ENCODE measurements at places on chromosomes 13 and 19.

GRCh38 chr19:12946731-12947496 lies 1.3 kb downstream of the RAD23A start:
- DNase-seq: no peak

DNA sequence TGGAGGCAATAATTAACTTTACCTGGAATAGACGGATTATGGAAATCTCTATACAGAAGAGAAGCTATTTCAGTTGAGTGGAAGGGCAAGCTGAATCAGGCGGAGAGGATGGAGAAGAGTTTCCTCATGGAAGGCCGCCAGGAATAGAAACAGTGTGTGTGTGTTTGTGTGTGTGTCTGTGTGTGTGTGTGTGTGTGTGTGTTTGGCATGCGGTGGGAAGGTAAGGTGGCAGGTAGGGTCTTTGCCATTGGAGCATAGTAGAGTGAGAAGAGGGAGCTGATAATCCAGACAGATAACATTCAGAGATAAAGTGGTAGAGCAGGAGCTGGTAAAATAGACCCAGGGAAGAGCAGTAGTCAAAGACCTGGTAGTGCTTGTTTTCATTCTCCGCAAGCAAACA lies 9.2 kb upstream of the HS6ST3 start:
- no peak for DNase-seq

GRCh38 chr13:110854866-110855265 lies 60.0 kb downstream of the ANKRD10 start:
- DNase-seq: no peak

DNA sequence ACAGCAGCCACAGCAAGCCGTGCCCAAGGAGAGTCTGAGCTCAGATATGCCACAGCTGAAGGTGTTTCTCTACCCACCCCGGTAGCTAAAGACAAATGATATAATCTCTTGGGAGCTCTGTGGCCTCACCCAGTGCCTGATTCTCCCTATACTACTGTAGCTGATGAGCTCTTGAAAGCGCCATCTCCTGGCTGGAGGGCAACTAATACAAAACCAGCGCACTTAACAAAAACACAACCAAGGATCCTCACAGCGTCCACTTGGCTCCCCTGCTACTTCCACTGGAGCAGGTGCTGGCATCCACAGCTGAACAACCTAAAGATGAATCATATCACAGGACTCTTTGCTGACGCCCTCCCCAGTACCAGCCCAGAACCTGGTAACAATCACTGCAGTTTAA lies 1212.0 kb downstream of the PCDH17 start:
- DNase-seq: no peak

DNA sequence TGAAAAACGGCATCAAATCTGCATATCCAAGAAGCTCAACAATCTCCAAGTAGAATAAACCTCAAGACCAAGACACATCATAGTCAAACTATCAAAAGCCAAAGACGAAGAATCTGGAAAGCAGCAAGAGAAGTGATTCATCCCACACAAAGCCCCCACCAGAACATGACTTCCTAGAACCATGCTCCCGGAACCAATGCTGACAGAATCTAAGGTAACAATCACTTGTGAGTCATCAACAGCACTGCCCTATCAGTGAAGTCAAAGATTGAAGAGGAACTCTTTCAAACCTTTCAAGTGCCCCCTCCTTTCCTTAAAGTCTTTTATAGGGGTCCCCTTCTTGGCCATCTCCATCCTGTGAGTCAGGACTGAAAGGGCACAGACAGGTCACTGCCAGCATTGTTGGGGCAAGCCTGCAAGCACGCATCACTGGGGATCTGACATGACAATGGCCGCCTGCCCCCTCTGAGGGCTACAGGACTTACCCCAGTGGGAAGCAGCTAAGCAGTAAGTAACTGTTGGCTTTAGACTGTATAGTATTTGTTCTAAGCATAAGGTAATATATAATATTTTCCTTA lies at the start of gene CCDC70:
Gene CCDC70 (plus strand): TSS at position 247 of the 578 bp plus-strand sequence. CDS start 3,443 bp downstream, outside the sequence.
- DNase-seq: no peak

DNA sequence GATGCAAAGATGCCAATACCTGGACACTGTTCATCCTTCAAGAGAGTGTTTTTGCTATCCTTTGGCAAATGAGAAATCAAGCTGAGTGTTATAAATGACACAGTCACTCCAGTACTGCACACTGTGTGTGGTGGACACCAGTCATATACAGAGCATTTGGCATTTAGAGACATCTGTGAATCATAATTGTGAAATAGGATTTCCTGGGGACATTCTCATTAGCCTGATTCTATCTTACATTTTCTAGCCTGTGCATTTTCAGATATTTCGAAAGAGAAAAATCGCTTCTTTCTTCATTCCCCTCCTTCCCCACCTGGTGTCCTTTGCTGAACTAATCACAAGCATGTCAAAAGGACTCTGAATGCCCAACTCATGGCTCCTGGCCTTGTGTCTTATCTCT lies 781.0 kb upstream of the ARGLU1 start:
- peak; percentile 24 for DNase-seq

GRCh38 chr19:34998777-34999497 lies 1.2 kb upstream of the GRAMD1A start:
- DNase-seq: no peak

DNA sequence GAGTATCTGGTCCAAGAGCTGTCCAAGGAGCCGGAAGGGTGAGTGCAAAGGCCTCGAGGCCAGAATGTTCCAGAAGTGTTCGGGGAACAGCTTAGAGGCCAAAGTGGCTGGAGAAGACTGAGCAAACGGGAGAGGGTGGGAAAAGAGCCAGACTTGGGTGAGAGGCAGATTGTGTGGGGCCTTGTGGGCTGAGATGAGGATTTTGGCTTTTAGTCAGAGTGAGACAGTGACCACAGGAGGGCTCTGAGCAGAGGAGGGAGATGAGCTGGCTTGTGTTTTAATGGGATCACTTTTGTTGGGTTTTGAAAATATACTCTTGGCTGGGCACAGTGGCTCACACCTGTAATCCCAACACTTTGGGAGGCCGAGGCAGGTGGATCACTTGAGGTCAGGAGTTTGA lies 5.6 kb downstream of the NANOS2 start:
- no peak for DNase-seq

DNA sequence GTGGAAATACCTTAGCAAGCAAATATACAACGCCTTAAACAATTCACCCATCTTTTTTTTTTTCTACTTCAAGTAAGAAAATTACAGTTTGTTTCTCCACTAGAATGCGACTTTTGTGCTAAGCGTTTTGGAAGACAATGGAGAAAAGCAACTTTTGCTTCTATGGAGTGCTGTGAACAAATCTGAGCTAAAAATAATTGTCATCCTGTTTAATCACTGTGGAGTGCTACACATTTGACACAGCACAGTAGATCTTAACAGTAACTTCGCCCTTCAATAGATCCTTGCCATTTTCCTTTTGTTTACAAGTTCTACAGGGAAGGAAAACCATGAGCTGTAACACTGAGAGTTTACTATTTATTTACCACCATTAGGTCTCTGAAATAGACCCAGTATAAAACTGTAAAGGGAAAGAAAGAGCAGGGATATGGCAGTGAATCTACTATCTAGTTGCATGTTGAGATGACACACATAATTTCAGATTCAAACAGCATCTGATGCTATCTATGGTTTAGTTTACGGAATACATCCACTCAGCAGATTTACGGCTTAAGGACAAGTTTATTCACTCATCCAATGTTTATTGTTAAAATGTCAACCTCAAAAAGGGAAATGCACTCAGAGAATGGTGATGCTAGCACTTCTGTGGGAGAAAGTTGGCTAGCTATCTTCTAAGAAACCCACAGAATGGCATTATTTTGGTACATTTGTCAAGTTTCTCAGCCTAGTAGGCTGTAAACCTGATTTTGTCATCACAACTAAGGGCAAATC lies 175.3 kb downstream of the VWA8 start:
- DNase-seq: no peak

GRCh38 chr13:114167885-114168284 lies 11.2 kb upstream of the CFAP97D2 start:
- DNase-seq: no peak

- DNase-seq: no peak
These were observed 859.1 kb downstream of the SLITRK6 start for GRCh38 chr13:84940167-84940566.

- DNase-seq: no peak
These were observed 93.3 kb upstream of the ZNF536 start for GRCh38 chr19:30278882-30279254.

GRCh38 chr13:73337532-73337931 lies 278.7 kb downstream of the KLF5 start:
- DNase-seq: no peak

DNA sequence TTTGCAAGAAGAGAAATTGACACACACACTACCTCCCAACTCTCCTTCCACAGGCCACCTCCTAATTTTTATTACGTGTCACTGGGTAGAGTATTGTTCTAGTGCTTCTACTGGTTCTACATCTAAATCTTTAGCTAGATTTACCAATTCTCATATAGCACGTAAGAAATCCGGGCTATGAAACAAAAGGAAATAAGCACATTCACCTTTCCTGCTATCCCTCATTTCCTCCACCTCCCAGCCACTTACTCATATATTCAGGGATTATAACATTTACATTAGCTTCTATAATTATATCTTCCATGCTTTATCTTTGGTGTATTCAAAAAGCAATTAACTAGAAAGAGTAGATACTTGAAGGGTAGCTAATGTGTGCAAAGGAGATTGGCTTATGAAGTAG lies 39.7 kb downstream of the USP12 start:
- DNase-seq: no peak

DNA sequence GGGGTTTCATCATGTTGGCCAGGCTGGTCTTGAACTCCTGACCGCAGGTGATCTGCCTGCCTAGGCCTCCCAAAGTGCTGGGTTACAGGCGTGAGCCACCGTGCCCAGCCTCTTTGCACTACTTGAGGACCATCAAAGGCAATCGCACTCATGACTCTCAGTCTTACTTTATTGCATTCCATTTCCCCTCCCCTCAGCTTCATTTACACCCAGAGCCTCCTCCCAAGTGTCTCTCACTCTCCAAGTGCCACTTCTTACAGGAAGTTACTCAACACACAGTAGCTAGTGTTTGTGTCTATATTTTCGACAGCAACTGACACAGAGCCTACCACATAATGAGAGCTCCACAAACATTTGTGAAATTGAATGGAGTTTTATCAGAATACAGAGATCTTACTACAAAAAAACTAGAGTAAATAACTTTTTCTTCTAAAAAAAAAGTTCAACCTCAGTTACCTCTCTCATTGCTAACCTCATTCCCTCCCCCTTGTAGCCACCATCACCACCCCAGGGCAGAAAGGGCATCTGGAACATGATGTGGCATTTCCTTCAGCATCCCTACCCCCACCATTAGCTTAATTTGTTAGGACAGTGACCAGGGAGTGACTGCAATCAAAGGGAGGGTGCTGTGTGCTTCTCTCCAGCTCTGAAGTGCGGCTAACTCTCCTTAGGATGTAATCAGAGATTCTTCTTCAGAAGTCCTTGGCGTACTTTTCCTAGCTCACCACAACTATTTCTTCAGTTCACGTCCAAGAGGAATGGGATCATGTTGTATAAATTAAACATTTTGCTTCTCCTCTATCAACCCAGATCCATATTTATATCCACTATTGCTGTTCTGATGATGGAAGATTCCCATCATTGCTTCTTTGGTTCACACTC lies 17.0 kb upstream of the RUBCNL start:
- no peak for DNase-seq

GRCh38 chr19:37763488-37763887 lies 15.9 kb downstream of the ZNF573 start:
- no peak for DNase-seq

GRCh38 chr13:25738342-25739196 lies 313.2 kb downstream of the SHISA2 start:
- DNase-seq: peak; percentile 73

DNA sequence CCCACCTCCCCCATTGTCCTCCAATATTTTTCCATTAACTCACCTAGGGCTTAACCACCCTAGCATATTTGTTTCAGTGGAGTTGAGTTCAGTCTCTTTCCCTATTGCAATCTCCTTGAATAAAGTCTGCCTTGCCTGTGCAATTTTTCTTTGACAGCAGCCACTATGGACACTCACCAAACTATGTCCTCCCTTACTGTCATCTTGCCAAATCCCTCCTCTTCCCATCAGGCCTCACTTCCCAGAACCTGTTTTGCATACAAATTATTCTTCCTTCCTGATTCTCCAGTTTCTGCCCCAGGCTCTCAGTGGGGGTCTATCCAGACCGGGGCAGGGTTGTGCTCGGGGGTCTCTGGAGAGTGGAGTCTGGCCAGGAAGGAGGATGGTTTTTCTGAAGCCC lies 2.2 kb upstream of the LYPD5 start:
- DNase-seq: no peak

DNA sequence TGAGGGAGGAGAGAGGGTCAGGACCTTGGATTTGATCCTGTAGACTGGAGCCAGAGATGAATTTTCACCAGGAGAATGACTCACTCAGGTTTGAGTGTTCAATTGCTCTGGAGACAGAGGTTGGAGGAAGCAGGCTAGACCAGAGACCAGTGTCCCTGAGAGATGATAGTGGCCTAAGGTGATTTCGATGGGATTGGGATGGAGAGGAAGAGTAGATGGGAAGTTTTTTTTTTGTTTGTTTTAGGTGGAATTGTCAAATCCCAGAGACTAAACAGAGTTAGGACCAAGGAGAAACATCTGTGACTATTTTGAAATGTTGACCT lies 2.3 kb downstream of the CEBPG start:
- DNase-seq: no peak

- DNase-seq: no peak
These were observed 12.4 kb downstream of the MAST3 start for GRCh38 chr19:18109733-18110608.

- no peak for DNase-seq
These were observed 4.2 kb downstream of the SLC7A1 start for GRCh38 chr13:29591310-29591709.

DNA sequence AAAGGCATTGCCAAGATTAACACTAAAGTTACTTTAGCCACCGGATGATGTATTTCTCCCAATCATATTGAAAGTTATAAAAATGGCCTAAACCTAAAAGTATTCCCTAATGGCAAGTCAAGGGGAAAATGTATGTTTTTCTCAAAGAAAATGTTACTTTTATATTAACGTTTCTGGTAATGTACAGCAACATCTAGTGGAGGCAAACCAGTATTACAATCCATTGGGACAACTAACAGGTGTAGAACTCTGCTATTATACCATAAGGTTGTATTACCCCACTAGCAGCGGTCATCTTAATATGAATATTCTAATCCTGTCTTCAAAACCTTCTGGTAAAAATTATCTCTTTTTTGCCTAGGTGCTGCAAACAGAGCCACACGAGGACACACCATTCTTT lies 69.2 kb downstream of the ZNF100 start:
- DNase-seq: peak; percentile 68

DNA sequence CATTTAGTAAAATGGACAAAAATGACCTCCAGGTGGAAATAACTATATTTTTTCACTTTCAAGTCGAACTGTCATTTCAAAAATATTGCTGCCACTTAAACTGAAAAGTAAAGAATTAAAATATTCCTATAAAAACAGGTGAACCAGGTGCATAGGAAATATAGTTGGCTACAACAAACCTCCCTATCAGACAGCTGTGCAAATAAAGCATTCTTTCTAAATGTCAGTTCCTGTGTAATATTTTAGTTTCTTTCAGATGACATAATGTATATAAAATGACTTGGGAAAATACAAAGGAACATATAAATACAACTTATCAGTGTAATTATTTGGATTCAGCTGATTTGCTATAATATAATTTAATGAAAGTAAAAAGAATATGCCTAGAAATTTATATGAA lies 403.5 kb upstream of the GPC6 start:
- DNase-seq: no peak
